D341Med (cell line): ENCODE measurements at places on chromosomes 16 and 17.

GRCh38 chr17:38883592-38884526, 14.0 kb downstream of the LASP1 start:
- DNase-seq, result no peak

- no peak for DNase-seq
Observed at GRCh38 chr17:77943971-77944370, 14.5 kb upstream of the TNRC6C start.

GRCh38 chr16:81251871-81252270, 13.4 kb downstream of the BCO1 start:
- DNase-seq, result no peak

DNA sequence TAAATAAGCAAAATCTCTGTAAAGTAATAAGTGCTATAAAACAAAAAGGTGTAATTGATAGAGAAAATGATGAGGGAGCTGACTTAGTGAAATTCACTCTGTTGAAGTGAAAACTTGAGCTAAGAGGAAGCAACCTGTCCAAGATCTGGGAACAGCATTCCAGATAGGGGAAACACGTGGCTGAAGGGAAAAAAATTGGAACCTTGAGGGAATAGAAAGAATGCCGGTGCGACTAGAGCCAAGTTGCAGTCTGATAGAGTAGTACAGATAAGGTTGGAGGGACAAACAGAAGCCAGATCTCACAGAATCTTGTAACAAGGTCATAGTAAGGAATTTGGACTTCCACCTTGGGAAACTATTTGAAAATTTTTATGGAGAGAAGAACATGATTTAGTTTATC, 623 bp upstream of the DDX52 start:
- no peak for DNase-seq

DNA sequence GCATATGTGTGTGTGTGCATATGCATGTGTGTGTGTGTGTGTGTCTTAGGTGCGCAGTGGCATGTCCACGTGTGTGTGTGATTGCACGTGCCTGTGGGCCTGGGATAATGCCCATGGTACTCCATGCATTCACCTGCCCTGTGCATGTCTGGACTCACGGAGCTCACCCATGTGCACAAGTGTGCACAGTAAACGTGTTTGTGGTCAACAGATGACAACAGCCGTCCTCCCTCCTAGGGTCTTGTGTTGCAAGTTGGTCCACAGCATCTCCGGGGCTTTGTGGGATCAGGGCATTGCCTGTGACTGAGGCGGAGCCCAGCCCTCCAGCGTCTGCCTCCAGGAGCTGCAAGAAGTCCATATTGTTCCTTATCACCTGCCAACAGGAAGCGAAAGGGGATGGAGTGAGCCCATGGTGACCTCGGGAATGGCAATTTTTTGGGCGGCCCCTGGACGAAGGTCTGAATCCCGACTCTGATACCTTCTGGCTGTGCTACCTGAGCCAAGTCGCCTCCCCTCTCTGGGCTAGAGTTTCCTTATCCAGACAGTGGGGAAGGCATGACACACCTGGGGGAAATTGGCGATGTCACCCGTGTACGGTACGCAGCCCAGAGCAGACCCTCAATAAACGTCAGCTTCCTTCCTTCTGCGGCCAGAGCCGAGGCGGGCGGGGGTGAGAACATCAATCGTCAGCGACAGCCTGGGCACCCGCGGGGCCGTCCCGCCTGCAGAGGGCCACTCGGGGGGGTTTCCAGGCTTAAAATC, 47.6 kb downstream of the IL21R start:
- DNase-seq, result no peak
